T-cell (primary cell): ENCODE measurements at places on chromosomes 7 and 10. TPM values are rescaled to one million over a fixed set of nuclear protein-coding genes. Genes with fewer than 3 reads are reported as not detected.

DNA sequence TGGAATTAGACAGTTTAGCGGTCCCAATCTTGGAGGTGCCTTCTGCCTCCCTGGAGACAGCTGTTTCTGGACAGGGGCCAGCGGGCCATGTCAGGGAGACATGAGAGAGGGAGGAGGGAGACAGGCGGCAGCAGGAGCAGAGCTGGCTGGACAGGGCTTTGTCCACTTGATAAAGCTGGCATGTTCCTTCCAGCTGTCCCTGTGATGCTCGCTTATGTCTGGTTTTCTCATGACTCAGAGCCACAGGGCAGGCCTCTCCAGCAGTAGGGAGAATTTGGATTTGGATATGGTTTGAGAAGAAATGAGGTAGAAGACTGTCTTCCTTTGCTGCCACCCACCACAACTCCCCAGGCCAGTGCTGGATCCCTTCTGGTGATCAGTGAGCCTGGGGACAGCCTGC, 51.7 kb upstream of the SORCS3 start:
- no peak for DNase-seq
- no peak overlapping the region for H3K27ac ChIP-seq
- H3K27me3 ChIP-seq, result peaks cover 8% of the 10 kb centered on the region
- H3K4me1 ChIP-seq, result peaks cover 11% of the 10 kb centered on the region
- H3K36me3 ChIP-seq, result no peaks in the 10 kb centered on the region
- no peak overlapping the region for H3K4me3 ChIP-seq

GRCh38 chr7:107948645-107949442, 54.1 kb downstream of the LAMB1 start:
- no peaks in the 10 kb centered on the region for H3K4me1 ChIP-seq
- no peak for DNase-seq
- H3K27me3 ChIP-seq, result no peaks in the 10 kb centered on the region
- no peak overlapping the region for H3K4me3 ChIP-seq

- no peaks in the 10 kb centered on the region for H3K36me3 ChIP-seq
- H3K27ac ChIP-seq, result no peak overlapping the region
- no peaks in the 10 kb centered on the region for H3K4me1 ChIP-seq
- DNase-seq, result no peak
These were observed 23.3 kb upstream of the NRF1 start for GRCh38 chr7:129588268-129588667.

GRCh38 chr7:154627646-154628290, 375.2 kb downstream of the PAXIP1 start:
- no peaks in the 10 kb centered on the region for H3K4me1 ChIP-seq
- no peaks in the 10 kb centered on the region for H3K36me3 ChIP-seq
- H3K4me3 ChIP-seq, result no peak overlapping the region
- H3K27me3 ChIP-seq, result no peaks in the 10 kb centered on the region
- no peak overlapping the region for H3K27ac ChIP-seq
- no peak for DNase-seq

GRCh38 chr10:103278862-103279298, 1.9 kb downstream of the INA start:
- no peak overlapping the region for H3K4me3 ChIP-seq
- no peaks in the 10 kb centered on the region for H3K36me3 ChIP-seq
- DNase-seq, result peak; percentile 35
- H3K27ac ChIP-seq, result no peak overlapping the region

- no peak overlapping the region for H3K27ac ChIP-seq
- peaks cover 33% of the 10 kb centered on the region for H3K4me1 ChIP-seq
- H3K4me3 ChIP-seq, result no peak overlapping the region
- H3K36me3 ChIP-seq, result no peaks in the 10 kb centered on the region
- no peak for DNase-seq
- H3K27me3 ChIP-seq, result no peaks in the 10 kb centered on the region
These were observed 205.2 kb downstream of the PRPF18 start for GRCh38 chr10:13792006-13792405.

GRCh38 chr10:131946880-131947279, 34.8 kb downstream of the BNIP3 start:
- no peak overlapping the region for H3K4me3 ChIP-seq
- no peaks in the 10 kb centered on the region for H3K27me3 ChIP-seq
- no peak for DNase-seq
- peaks cover 74% of the 10 kb centered on the region for H3K36me3 ChIP-seq

- no peaks in the 10 kb centered on the region for H3K36me3 ChIP-seq
- no peak for DNase-seq
- no peak overlapping the region for H3K27ac ChIP-seq
- H3K4me3 ChIP-seq, result no peak overlapping the region
- H3K27me3 ChIP-seq, result no peaks in the 10 kb centered on the region
These were observed 428.6 kb downstream of the TCERG1L start for GRCh38 chr10:130882906-130883305.

DNA sequence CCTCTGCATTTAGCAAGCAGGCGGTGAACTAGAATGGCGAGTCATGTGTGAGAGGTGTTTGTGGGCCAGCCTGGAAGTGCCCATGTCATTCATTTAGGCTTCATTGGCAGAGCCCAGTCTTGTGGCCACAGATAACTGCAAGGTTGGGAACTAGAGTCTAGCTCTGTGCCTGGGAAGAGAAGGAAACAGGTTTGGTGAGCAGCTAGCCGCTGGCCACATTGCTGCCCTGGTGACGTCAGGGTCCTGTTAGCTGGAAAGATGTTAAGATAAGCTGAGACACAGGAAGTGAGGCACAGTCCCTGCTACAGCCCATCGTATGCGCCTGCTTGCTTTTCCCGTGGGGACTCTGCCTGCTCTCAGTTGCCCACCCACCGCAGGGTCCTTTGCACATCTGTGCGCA, 185.5 kb downstream of the CAMK1D start:
- H3K4me1 ChIP-seq, result no peaks in the 10 kb centered on the region
- no peaks in the 10 kb centered on the region for H3K36me3 ChIP-seq
- H3K27me3 ChIP-seq, result no peaks in the 10 kb centered on the region
- DNase-seq, result no peak

DNA sequence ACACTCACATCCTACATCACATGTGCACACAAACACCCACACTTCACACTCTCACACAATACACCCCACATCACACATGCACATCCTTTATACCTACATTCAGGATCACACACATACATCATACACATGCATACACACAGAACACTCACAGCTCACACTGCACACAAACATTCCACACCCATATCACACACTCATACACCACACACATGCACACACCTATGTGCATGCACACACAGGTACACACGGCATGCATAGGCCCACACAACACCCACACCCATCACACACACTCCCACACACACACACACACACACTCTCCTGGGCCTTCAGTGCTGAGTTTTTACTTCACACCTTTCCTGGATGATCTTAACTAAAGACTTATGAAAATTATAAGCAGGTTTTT, 220.5 kb downstream of the DNAJB6 start:
- no peaks in the 10 kb centered on the region for H3K27me3 ChIP-seq
- H3K4me3 ChIP-seq, result no peak overlapping the region
- no peak for DNase-seq
- no peaks in the 10 kb centered on the region for H3K4me1 ChIP-seq

DNA sequence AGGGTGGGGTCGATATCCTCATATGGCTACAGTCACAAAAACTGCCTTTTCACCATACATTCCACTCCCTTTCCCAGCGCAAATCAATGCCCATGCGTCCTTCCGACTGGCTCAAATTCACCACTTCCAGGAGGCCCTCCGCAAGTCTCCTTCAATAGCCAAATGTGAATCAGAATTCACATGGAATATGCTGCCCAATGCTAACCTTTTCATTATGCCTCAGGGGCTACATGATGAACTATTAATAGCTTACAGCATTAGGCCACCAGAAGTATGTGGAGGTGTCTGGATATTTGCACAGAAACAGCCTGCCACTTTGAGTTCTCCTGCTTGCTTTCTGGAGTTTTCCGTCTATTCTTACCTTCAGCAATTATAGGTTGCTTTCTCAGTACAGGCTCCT, 27.7 kb downstream of the RGS10 start:
- H3K36me3 ChIP-seq, result peaks cover 59% of the 10 kb centered on the region
- no peaks in the 10 kb centered on the region for H3K27me3 ChIP-seq
- DNase-seq, result no peak
- peaks cover 91% of the 10 kb centered on the region for H3K4me1 ChIP-seq

GRCh38 chr7:43750016-43750887, 8.2 kb upstream of the BLVRA start:
- no peak overlapping the region for H3K27ac ChIP-seq

- no peaks in the 10 kb centered on the region for H3K4me1 ChIP-seq
- H3K4me3 ChIP-seq, result no peak overlapping the region
- no peak overlapping the region for H3K27ac ChIP-seq
- no peak for DNase-seq
- no peaks in the 10 kb centered on the region for H3K27me3 ChIP-seq
These were observed 1351.3 kb upstream of the SORCS1 start for GRCh38 chr10:108515821-108516220.

DNA sequence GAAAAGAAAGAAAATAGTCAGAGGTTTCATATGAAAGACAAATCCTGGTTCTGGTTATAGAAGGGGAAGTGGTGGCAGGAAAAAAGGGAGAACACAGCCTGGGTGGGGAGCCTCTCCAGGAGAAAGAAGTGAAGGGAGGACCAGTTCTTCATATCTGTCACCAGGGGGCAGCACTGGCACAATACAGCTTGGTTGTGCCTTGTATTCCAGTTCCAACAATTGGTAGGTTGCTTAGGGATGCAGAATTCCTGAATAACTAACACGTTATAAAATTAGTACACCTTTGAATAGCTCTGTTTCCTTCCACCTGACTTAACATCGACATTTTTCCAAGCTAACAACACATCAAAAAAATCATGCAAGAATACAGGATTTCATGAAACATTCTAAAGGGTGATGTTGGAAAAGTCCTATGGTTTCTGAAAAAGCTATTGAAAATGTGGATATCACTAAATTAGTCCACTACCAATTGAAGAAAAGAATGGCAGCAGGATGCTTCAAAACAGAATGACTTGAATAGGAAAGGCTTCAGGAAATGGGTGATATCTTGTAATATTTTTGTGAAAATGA, 52.9 kb downstream of the CYP26A1 start:
- no peak for DNase-seq
- no peak overlapping the region for H3K27ac ChIP-seq
- H3K27me3 ChIP-seq, result no peaks in the 10 kb centered on the region

- H3K27me3 ChIP-seq, result no peaks in the 10 kb centered on the region
- no peak overlapping the region for H3K27ac ChIP-seq
- no peak overlapping the region for H3K4me3 ChIP-seq
- H3K36me3 ChIP-seq, result no peaks in the 10 kb centered on the region
These were observed 7.8 kb upstream of the LRRC27 start for GRCh38 chr10:132324186-132324585.

- H3K27ac ChIP-seq, result no peak overlapping the region
- no peak overlapping the region for H3K4me3 ChIP-seq
- H3K36me3 ChIP-seq, result no peaks in the 10 kb centered on the region
These were observed 97.7 kb downstream of the SH3PXD2A start for GRCh38 chr10:103757531-103758293.

- no peaks in the 10 kb centered on the region for H3K4me1 ChIP-seq
- no peak overlapping the region for H3K4me3 ChIP-seq
- no peak overlapping the region for H3K27ac ChIP-seq
- no peaks in the 10 kb centered on the region for H3K36me3 ChIP-seq
- H3K27me3 ChIP-seq, result no peaks in the 10 kb centered on the region
These were observed 51.8 kb downstream of the ARHGAP12 start for GRCh38 chr10:31876652-31877352.

DNA sequence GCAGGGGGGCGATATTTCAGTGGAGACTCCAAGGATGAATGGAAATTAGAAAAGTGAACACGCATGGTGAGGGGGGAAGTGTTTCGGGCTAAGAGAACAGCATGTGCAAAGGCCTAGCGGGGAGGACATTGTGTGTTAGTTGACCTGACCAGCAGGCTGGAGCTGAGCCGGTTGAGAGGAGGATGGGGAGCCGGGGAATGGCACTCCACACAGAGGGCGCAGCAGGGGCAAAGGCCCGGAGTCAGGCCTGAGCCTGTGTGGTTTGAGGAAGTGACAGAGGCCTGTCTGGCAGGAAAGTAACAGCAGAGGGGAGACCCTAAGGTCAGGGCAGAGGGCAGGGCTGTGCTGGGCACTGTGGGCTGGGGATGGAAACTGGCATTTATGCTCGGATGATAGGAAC, 83.2 kb upstream of the ZNF479 start:
- DNase-seq, result no peak
- H3K4me3 ChIP-seq, result no peak overlapping the region
- H3K4me1 ChIP-seq, result no peaks in the 10 kb centered on the region
- no peaks in the 10 kb centered on the region for H3K36me3 ChIP-seq

GRCh38 chr10:1102416-1102815, 46.2 kb downstream of the WDR37 start:
- peaks cover 33% of the 10 kb centered on the region for H3K36me3 ChIP-seq
- no peaks in the 10 kb centered on the region for H3K4me1 ChIP-seq
- no peak overlapping the region for H3K27ac ChIP-seq
- no peak overlapping the region for H3K4me3 ChIP-seq

GRCh38 chr10:36221101-36221500, 579.0 kb upstream of the FZD8 start:
- no peak overlapping the region for H3K4me3 ChIP-seq
- H3K36me3 ChIP-seq, result no peaks in the 10 kb centered on the region
- H3K27ac ChIP-seq, result no peak overlapping the region
- H3K27me3 ChIP-seq, result no peaks in the 10 kb centered on the region

DNA sequence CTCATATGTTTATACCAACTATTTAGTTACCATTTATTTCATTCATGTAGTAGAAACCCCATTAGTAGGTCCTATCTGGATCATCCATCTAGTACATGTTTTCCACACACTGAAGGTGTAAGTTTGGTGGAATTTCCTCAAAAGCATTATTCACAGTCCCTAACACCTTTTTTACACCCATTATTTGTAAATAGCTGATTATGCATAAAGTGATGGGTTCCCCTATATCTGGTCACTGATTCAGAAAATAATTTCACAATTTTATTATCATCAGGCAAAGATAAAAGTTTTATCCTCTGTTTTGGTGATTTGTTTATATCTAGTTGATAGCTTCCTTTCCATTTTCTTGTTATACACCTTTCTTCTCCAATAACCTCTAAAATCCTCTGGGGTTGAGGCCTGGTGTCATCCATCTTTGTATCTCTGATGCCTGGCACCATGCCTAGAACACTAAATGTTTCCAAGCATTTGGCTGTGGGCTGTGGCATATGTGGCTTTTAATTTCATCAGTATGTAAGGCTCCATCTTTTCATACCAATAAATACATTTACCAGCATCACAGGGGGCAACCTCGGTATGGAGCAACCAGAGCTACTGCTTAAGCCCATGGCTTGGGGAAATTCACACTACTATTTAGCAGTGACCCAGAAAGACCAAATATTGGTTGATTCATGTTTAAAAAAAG, 1089.5 kb upstream of the LRRN3 start:
- no peaks in the 10 kb centered on the region for H3K36me3 ChIP-seq
- no peak for DNase-seq
- H3K4me3 ChIP-seq, result no peak overlapping the region

CRHR2 gene
- not detected for total RNA-seq

HHEX gene
- 3.6 TPM for total RNA-seq

TBL2 gene
- total RNA-seq, result 34.8 TPM

TEX47 gene
- not detected for total RNA-seq

PMS2 gene
- 14.9 TPM for total RNA-seq

THSD7A gene
- total RNA-seq, result 0.33 TPM

PROSER2 gene
- total RNA-seq, result 4.4 TPM

LEP gene
- not detected for total RNA-seq

PLXDC2 gene
- 0.85 TPM for total RNA-seq

GRB10 gene
- total RNA-seq, result 11.1 TPM

PTN gene
- not detected for total RNA-seq

CPVL gene
- 0.53 TPM for total RNA-seq

UPK3B gene
- total RNA-seq, result 6.0 TPM
